ENCODE measurements at places on chromosomes 3 and 15.

DNA sequence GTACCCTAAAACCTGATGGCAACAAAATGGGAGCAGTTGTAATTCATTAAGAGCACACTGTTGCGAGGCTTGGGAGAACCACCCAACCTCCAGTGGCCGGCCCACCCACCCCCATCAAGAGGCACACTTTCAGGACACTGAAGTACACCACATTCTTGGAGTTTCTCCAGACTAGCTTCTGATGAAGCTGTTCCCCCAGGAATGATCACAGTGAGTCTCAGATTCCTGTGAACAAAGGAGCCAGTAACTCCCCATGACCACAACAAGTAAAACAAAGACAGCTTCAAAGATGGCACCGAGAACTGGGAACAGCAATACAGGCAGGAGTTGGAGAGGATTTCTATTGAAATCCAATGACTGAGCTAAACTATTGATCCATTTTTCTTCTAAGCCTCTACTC lies 126.0 kb downstream of the ST8SIA2 start:
- no peak for DNase-seq

GRCh38 chr15:33508703-33509102 lies 197.9 kb downstream of the RYR3 start:
- DNase-seq = no peak

- DNase-seq = peak; percentile 64
Observed at GRCh38 chr15:101258238-101259144, 6.6 kb upstream of the CHSY1 start.

DNA sequence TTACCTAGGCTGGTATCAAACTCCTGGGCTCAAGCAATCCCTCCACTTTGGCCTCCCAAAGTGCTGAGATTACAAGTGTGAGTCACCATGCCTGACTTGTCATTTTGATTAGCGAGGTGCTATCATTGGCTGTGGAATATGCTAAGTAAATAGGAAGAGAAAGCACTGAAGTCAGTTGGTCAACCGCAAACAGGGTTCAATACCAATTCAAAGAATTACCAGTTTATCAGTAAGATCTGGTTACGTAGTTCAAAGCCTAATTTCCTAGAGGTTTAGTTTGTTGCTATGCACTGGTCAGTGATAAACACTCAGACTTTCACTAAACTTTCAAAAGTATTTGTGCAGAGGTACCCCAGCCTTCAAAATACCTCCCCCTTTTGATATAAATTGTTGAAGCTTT lies 29.5 kb downstream of the GLB1 start:
- no peak for DNase-seq

GRCh38 chr3:35737527-35737926 lies 98.2 kb downstream of the ARPP21 start:
- DNase-seq = no peak

DNA sequence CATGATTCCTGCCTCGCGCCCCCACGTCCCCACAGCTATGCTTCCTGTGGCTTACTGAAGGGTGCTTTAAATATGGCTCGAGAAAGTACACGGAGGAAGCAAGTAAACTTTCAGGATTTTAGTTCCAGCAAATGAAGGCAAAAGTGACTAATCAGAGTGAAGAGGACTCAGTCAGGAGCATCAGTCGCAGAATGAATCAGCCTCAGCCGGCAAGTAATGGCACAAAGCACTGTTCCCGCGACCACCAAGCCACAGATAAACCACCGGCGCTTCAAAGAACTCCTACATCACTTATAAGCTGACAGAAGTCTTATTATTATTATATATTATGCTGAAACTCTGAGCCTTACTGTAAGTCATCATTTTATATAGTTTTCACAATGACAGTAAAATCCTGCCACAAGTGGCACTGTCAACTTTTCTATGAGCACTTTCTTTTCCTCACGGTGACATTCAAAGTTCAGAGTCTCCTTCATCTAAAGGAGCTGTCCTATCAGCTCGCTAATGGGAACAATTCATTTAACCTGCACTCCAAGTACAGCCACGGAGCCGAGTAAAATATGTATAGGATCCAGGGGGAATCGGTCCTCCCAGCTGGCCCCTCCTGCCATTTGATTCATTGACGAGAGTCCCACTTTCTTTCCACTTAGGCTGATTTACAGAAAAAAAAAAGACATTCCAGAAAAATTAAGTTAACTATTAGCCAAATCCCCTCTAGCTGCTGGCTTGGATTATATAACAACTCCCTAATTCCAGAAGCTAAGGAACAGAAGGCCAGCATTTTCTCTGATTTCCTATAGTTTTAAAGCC lies 217.0 kb upstream of the ICE2 start:
- DNase-seq = no peak

DNA sequence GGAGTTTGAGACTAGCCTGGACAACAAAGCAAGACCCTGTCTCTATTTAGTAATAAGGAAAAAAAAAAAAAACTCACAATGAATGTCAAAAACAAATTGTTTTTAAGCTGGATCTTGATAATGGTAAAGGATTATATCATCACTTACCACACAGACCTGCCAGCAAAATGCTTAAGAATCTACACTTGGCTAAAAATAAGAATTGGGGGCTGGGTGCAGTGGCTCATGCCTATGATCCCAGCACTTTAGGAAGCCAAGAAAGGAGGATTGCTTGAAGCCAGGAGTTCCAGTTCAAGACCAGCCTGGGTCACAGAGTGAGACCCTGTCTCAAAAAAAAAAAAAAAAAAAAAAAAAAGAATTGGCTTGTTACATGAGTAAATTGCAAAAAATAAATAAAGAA lies 31.0 kb downstream of the ACAP2 start:
- no peak for DNase-seq

GRCh38 chr3:1578124-1578806 lies 485.4 kb downstream of the CNTN6 start:
- DNase-seq = no peak

Measured in coronary artery (tissue), 2 donors.